ENCODE measurements at places on chromosomes 2 and 18. TPM values are rescaled to one million over a fixed set of nuclear protein-coding genes. Genes with fewer than 3 reads are reported as not detected.

GRCh38 chr2:179133016-179133415 lies 83.1 kb upstream of the CCDC141 start:
- H3K27ac ChIP-seq: no peak overlapping the region
- H3K27me3 ChIP-seq: no peaks in the 10 kb centered on the region
- no peaks in the 10 kb centered on the region for H3K4me1 ChIP-seq
- no peak overlapping the region for H3K4me3 ChIP-seq
- no peaks in the 10 kb centered on the region for H3K36me3 ChIP-seq

CDC42EP3 gene
- 6.1 TPM for total RNA-seq

SCN7A gene
- total RNA-seq: 0.03 TPM

HOXD8 gene
- total RNA-seq: not detected

POTEC gene
- total RNA-seq: not detected

ABCG8 gene
- 0.03 TPM for total RNA-seq

DNA sequence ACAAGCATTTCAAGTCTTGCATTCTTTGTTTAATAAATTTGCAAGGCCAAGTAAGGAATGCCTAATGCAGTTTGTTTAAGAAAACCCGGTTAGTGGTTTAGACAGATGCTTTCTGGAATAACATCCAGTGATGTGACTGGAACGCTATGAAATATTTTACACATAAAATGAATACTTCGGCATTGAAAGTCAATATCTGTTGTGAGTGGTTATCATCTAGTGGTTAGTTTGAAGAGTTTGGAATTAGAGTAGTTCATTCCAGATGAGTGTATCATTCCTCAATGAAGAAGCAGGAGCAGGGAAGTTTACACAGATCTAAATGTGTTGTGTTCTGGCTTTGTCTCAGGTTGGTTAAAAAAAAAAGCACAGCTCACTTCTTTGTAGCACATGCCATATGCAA lies 608.0 kb upstream of the PIK3C3 start:
- DNase-seq: no peak
- H3K4me3 ChIP-seq: no peak overlapping the region
- no peaks in the 10 kb centered on the region for H3K36me3 ChIP-seq
- no peaks in the 10 kb centered on the region for H3K27me3 ChIP-seq
- H3K27ac ChIP-seq: no peak overlapping the region
- H3K4me1 ChIP-seq: no peaks in the 10 kb centered on the region

CFAP210 gene
- 0.23 TPM for total RNA-seq

DNA sequence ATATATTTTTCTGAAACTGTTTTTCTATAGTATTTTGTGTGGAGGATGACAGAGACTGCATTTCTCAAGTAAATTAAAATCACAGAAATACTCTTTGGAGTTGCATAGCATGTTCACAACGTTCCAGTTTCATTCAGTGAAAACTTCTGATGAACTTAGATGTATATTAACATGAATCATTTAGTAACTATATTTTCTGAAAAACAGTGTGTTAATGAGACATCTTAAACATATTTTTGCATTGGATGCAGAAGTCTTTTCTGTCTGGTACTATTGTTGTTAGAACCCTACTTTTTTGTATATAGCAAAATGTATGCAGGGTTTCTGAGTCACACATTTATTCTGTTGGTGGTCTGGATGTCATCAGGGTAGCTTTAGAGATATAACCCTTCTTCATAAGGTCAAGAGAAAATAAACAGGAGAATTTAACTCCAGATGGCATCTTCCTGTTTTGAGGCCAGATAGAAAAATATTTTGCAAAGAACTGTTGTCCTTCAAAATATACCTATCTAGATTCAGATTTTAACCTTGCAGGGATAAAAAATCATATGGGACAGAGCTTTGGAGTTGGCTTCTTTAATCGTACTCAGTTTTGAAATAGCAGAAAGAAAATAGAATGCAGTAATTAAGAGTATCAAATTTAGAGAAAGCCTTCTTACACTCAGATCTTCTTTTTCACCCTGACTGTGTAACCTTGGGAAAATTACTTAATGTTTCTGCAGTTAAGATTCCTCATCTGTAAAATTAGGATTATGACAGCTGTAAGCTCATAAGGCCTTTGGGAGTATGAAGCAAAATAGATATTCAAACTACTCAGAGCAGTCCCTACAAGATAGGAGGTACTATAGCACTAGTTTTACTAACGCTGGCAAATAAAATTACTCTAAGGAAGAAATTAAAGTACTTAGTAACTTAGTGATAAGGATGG lies 5.3 kb downstream of the COL3A1 start:
- no peak for DNase-seq
- no peak overlapping the region for H3K4me3 ChIP-seq
- no peaks in the 10 kb centered on the region for H3K27me3 ChIP-seq
- H3K27ac ChIP-seq: peak overlapping the region; percentile 70

- H3K4me3 ChIP-seq: no peak overlapping the region
- 0 out of 2 replicates have a peak overlapping the region, but pooled peaks have one; percentile 10 for H3K27ac ChIP-seq
- no peaks in the 10 kb centered on the region for H3K4me1 ChIP-seq
- H3K27me3 ChIP-seq: no peaks in the 10 kb centered on the region
Observed at GRCh38 chr2:207706936-207707860, 4.2 kb upstream of the CCNYL1 start.

GRCh38 chr2:27049422-27050280 lies 1.8 kb upstream of the AGBL5 start:
- H3K27ac ChIP-seq: peak overlapping the region; percentile 82
- H3K4me1 ChIP-seq: peaks cover 6% of the 10 kb centered on the region
- peak overlapping the region; percentile 95 for H3K4me3 ChIP-seq

MYO7B gene
- 0.15 TPM for total RNA-seq

TNS1 gene
- total RNA-seq: 0.49 TPM

GRCh38 chr2:168345601-168346000 lies 98.2 kb upstream of the STK39 start:
- H3K4me1 ChIP-seq: peaks cover 3% of the 10 kb centered on the region
- H3K36me3 ChIP-seq: no peaks in the 10 kb centered on the region
- DNase-seq: no peak
- H3K4me3 ChIP-seq: no peak overlapping the region
- peaks cover 8% of the 10 kb centered on the region for H3K27me3 ChIP-seq

TXNDC2 gene
- total RNA-seq: 0.90 TPM

DNA sequence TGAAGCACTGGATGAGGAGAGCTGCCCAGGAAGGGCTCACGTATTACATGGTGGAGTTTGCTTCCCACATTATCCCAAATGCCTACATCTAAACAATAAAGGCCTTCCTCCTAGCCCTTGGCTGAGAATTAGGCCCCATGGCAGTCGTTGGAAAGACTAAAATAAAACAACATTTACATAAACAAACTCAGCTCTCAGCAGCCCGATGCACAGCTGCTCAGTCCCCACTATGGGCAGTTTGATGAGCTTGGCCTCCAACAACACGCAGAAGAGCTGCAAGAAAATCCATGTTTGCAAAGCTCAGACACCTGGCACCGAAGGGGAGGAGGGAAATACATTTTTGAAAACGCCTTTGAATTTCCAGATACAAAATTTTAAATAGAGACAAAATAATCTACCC lies 352.4 kb downstream of the EIPR1 start:
- peaks cover 11% of the 10 kb centered on the region for H3K27me3 ChIP-seq
- no peak overlapping the region for H3K27ac ChIP-seq
- no peaks in the 10 kb centered on the region for H3K4me1 ChIP-seq
- H3K36me3 ChIP-seq: no peaks in the 10 kb centered on the region
- no peak overlapping the region for H3K4me3 ChIP-seq

KLHL14 gene
- total RNA-seq: 6.7 TPM

All from Panc1 (cell line).